SHP77 treated with DMSO at 0.1 percent for 48 hours (cell line): ENCODE measurements at places on chromosomes 7 and 10.
A peak's percentile ranks its signal among the peaks of the same experiment; 100 is the strongest.

- no peak for DNase-seq
Observed at GRCh38 chr7:38220452-38220851, 42.4 kb downstream of the STARD3NL start.

GRCh38 chr7:39353615-39354376 is 212.4 kb upstream of the YAE1 start:
- DNase-seq: peak; percentile 34

- no peak for DNase-seq
Observed at GRCh38 chr7:157638563-157638962, 301.8 kb downstream of the DNAJB6 start.

- no peak for DNase-seq
Observed at GRCh38 chr7:130486954-130487436, 4.9 kb upstream of the MEST start.

DNA sequence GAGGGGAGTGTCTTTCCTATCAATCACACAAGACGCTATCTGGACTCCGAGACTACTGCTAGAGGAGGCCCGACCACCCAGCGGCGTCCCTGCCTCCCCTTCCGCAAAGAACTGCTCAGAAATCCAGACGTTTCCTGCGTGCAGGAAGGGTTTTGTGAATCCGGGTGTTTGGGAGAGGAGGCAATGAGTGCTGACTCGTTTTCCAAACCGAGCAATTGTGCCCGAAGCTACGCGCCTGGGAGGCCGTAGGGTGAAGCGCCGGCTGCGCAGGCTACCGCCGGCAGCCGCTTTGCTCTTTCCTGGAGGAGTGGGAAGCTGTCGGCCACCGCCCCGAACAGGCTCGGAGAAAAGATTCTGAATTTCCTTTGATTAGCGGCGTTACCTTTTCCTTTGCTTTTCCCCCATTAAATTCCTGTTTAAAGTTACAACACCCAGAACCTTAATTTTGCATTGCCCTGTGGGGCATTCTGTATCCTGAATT is 5.3 kb downstream of the VAX1 start:
- DNase-seq: no peak

DNA sequence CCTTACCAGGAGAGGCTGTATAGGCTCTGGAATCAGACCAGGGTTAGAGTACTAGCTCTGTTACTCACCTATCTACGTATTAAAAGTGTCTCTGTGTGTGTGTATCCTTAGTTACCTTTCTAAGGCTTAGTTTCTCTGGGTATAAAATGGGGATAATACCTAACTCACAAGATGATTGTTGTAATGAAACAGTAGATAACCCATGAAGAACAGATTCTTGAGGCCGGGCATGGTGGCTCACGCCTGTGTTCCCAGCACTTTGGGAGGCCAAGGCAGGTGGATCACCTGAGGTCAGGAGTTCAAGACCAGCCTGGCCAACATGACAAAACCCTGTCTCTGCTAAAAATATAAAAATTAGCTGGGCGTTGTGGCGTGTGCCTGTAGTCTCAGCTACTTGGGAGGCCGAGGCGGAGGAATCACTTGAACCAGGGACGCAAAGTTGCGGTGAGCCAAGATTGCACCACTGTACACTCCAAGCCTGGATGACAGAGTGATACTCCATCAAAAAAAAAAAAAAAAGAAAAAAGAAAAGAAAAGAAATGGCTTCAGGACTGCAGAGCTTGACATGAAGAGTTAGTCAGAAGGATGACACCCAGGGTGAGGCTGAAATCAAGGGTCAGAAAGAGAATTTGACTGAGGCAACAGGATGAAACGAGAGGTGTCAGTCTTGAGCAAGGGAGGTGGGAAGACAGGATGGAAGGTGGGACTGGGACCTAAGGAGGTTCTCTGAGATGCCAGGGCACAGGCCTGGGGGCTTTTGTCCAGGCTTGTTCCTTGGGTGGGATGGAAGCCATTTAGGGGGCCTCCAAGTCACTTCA is 33.4 kb downstream of the PRKAR2B start:
- DNase-seq: no peak

- no peak for DNase-seq
Observed at GRCh38 chr7:143415742-143416397, 7.2 kb upstream of the EPHA1 start.

GRCh38 chr10:90321132-90321816 is 536.6 kb downstream of the HTR7 start:
- DNase-seq: no peak

- no peak for DNase-seq
Observed at GRCh38 chr10:64312876-64313275, 791.7 kb downstream of the REEP3 start.

GRCh38 chr10:58444876-58445275 is 59.7 kb downstream of the TFAM start:
- no peak for DNase-seq

GRCh38 chr10:130029209-130029608 is 65.1 kb upstream of the EBF3 start:
- no peak for DNase-seq
